Common myeloid progenitor, CD34-positive (primary cell): ENCODE measurements at places on chromosomes 13 and 19.

DNA sequence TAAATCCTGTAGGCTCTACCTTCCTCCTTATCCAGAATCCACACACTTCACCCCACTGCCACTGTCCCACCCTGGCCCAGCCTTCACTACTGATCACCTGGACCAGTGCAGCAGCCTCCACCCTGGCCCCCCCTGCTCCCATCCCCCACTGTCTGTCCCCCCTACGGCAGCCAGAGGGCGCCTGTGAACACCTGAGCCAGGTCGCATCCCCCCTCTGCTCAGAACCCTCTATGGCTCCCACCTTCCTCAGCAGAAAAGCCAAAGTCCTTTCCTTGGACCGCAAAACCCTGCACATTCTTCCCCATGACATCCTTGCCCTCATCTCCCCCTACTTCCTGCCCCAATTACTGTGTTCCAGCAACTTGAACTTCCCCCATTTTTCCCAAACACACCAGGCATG is 20.6 kb downstream of the ELAVL3 start:
- DNase-seq: no peak

- DNase-seq: no peak
These were observed at the start of gene SLC7A10 for GRCh38 chr19:33225458-33225926. Gene SLC7A10, minus strand, starts transcription at chr19:33225850. Its CDS starts 147 bp downstream, at chr19:33225703.

GRCh38 chr13:89163096-89163495 is 1491.9 kb downstream of the SLITRK5 start:
- no peak for DNase-seq

DNA sequence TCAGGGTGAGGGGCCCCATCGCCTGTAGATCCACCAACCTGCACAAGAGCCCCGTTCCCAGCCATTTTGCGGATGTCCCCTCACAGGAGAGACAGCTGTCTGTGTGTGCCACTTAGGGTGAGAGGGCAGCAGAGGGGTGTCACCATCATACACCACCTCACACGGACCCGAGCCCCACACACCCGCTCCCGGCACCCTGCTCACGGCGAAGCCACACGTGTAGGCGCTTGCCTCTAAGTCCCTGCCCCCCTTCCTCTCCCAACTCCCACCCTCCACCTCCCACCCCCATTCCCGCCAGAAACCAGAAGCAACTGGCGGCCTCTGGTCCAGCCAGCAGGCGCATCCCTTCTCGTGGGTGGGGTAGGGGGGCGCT is 4.0 kb upstream of the DPF1 start:
- DNase-seq: no peak

DNA sequence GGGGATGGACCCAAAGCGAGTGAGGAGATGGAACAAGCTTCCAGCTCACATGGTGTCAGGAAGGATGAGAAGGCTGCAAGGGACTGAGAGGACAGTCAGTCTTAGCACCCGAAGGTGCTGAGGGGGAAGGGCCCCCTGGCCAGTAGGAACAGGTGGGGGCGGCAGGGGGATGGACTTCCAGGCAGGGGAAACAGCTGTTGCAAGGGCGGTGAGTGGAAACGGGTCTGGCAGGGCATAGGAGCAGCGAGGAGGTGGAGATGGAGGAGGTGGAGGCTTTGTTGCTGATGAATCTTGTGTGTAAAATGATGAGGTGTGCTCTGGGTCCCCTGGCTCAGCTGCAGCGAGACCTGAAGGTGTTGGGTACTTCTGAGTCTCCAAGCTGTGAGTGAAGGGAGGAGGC is 1.2 kb downstream of the MAP1S start:
- DNase-seq: no peak

DNA sequence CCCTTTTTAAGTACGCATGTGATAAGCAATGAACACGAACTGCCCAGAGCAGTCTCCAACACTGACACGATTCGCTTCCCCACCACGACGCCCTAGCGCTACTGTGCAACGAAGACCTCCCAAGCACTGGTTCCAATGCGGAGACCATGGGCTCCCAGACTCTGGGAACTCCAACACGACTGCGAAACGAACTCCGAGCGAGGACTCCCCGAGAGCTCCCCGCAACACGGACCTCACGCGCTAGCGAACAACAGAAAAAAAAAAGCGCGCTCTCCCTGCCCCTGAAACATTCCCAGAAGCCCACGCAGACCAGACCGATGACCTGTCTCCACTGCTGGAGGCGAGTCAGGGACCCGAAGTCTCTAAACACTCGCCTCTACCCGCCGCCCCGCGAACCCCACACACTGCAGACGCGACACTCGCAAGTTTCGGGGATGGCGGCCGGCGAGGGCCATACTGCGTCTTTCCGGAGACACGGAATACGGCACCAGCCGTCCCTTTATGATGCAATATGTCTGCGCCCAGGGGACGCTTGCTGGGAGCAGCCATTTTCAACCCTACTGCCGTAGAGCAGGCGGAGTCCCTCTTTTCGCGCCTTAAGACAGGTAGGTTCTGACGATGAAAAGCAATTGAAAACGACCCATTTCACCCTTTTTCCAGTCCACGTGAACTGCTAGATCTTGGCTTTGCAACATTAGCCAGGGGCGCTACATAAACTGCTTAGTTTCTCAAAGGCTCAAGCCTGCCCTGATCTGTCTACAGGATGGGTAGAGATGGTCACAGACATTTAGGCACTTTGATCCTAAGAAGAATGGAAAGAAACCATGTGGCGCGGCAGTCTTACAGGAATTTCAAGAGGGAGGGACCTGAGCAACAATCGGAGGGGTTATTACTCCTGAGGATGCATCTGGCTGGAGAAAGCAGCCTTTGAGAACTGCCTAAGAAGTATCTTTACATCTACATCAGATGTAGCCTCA is at the start of gene ZNF577:
ZNF577 (minus strand) TSS at position 430 of the 977 bp plus-strand sequence. CDS start 7,569 bp downstream, outside the sequence.
- DNase-seq: peak; percentile 71
